ENCODE measurements at places on chromosomes 6 and 20. TPM values are rescaled to one million over a fixed set of nuclear protein-coding genes. Genes with fewer than 3 reads are reported as not detected.

The PRDM13 gene
- not detected for total RNA-seq

The SLC22A2 gene
- total RNA-seq = not detected

The SPTLC3 gene
- 0.23 TPM for total RNA-seq

The BCAS4 gene
- total RNA-seq = 1.5 TPM

The UNC93A gene
- total RNA-seq = not detected

The TSPO2 gene
- total RNA-seq = not detected

The SLC4A11 gene
- 15.5 TPM for total RNA-seq

The SPINT3 gene
- not detected for total RNA-seq

The GPR6 gene
- not detected for total RNA-seq

The CGAS gene
- total RNA-seq = 7.4 TPM

The ENPP1 gene
- total RNA-seq = 1.4 TPM

The ZNF311 gene
- 0.35 TPM for total RNA-seq

The XKR7 gene
- total RNA-seq = 0.04 TPM

The F13A1 gene
- total RNA-seq = not detected

The ZC2HC1B gene
- total RNA-seq = not detected

The HEY2 gene
- total RNA-seq = not detected

The SLPI gene
- total RNA-seq = not detected

The FAM209B gene
- total RNA-seq = not detected

The SLC17A1 gene
- total RNA-seq = not detected

The ZNF831 gene
- not detected for total RNA-seq

The GDAP1L1 gene
- not detected for total RNA-seq

The YIPF3 gene
- total RNA-seq = 119 TPM

The C6orf141 gene
- 13.7 TPM for total RNA-seq

The RAMACL gene
- 4.0 TPM for total RNA-seq

The SPDEF gene
- not detected for total RNA-seq

The MEI4 gene
- total RNA-seq = not detected

Measured in endothelial cell of umbilical vein (primary cell).